NCI-H146 (cell line): ENCODE measurements at places on chromosomes 3 and 15.

GRCh38 chr3:67349551-67350174 is 304.7 kb downstream of the SUCLG2 start:
- DNase-seq: no peak

- peak; percentile 62 for DNase-seq
These were observed 486 bp downstream of the LSG1 start for GRCh38 chr3:194671511-194671899.

DNA sequence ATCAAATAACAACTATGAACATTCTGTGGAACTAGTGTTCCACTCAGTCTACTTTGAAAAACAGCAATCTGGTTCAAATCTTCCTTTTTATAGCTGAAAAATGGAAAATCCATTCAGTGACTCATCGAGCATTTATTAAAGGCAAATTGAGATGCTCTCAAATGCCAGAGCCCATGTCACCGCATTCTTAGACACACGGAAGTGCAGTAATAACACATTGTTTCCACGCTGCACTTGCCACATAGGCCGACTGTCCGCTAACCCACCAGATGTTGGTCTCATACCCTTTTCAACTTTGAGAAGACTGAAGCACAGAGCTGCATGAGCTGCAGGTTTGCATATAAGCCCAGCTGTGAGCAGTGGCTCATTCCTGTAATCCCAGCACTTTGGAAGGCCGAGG is 95.9 kb downstream of the TMEM266 start:
- DNase-seq: no peak

- no peak for DNase-seq
These were observed 235.3 kb upstream of the SETMAR start for GRCh38 chr3:4067893-4068292.

DNA sequence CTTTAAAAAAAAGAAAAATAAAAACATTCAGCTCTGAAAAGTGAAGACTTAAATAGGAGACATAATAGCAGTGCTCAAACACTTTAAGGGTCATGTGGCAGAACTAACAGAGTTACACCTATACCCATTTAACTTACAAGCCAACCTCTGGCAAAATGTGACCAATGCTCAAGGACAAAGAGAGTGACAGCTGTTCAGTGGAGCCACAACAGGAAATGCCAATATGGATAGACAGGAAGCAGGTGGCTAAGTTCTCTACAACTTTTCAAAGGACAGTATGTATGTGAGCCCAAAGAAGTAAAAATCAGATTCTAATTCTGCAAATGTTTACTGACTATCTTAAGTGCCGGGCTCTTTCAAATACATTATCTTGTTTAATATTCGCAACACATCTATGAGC is 3.4 kb downstream of the TMCC1 start:
- no peak for DNase-seq

- peak; percentile 60 for DNase-seq
These were observed 40.7 kb downstream of the LDHAL6B start for GRCh38 chr15:59247364-59247763.

- DNase-seq: no peak
These were observed 84.4 kb upstream of the C2CD4B start for GRCh38 chr15:62249501-62249900.

DNA sequence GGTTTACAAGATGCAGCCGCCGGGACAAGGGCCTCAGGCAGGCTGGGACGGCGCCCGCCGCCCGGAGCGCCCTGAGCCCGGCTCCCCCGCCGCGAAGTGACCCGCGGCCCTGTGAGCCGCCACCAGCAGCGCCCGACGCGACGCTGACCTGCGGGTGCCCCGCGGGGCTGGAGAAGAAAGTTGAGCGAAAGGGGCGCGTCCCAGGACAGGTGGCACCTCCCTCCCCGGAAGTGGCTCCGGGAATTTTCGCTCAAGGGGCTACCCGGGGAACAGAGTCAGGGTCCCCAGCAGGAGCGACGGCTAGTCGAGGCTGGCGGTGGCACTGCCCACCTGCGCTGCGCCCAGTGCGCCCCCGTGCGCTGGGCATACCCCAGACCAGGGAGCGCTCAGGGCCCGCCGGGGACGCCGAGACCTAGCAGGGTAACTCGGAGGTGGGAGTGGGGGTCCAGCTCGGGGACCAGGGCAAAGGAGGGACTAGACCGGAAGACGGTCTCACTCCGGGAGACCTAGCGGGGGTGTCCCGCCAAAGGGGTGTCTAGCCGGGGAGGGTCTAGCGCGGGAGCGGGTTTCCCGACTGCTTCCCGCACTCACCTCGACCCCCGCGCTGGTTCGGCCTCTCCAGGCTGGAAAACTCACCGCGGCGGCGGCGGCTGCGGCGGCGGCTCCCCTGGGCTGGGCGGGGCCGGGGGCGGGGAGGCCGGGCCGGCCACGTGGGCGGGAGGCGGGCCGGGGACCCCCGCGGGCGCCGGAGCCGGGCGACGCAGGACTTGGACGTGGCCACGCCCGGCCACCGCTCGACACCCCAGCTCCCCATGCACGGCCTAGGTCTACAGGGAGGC is 18.4 kb downstream of the SPATA12 start:
- peak; percentile 69 for DNase-seq

- DNase-seq: no peak
These were observed 3.8 kb upstream of the LOXL1 start for GRCh38 chr15:73922186-73923151.

GRCh38 chr15:40826423-40827075 is 2.0 kb downstream of the PPP1R14D start:
- no peak for DNase-seq

DNA sequence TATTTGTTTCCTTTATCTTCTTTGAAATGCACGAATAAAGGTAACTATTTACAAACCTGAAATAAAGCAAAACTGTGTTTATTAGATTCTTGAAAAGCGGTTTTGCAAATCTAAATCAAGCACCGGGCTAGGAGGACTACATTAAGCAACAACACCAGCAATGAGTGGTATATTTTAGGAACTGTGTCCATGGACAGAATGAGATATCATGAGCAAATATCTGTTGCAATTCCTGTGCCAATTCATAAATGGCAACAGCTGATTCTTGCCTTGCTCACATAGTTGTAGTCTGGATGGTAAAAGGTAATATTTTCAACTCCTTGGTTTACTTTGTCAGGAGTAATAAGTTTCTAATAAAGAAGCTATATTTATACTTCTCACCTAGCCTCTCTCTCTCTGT is 403.3 kb downstream of the LPP start:
- DNase-seq: no peak

GRCh38 chr3:68271145-68271544 is 616.7 kb upstream of the SUCLG2 start:
- DNase-seq: no peak

DNA sequence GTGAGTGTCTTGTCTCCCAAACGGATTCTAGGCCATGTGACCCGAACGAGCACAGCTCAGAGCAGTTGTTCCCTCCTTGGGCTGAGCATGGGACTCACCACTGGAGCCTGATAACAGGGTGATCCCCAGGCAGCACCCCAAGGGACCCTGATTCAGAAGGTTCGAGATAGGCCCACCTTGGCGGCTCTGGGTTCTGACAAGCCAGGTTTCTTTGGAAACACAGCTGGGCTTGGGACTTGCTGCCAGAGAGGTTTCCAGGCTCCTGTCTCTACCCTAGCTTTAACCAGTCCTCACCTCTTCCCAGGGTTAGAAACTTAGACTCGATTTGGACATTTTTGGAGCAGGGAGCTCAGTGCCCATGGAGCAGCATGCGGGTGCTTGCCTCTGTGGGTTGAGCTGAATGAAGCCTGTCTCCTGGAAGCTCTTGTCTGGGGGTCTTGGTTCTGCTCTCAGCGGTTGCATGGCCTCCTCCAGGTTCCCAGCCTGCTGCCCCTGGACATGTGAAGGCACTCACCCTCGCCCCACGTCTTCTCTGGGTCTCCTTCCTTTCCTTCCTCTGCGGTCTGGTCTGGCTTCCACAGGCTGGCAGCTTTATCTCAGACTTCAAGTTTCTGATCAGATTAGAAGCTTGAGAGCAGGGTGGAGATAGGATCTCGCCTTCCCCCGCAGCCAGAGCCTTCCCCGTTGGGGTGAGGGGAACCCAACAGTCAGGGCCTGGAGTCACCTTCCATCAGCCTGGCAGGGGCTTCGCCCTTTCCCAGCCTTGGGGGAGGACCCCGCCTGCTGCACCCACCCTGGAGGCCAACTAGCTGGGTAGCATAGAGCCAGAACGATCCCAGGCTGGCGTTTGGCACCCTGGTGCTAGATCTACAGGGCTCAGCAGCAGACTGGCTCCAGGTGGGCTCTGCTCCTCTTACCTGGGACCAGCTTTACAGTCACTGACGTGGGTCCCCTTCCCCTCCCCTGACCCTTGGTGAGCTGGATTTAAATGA is 21.0 kb downstream of the PAQR5 start:
- DNase-seq: no peak

GRCh38 chr3:72973031-72973723 is 23.4 kb upstream of the PPP4R2 start:
- no peak for DNase-seq

DNA sequence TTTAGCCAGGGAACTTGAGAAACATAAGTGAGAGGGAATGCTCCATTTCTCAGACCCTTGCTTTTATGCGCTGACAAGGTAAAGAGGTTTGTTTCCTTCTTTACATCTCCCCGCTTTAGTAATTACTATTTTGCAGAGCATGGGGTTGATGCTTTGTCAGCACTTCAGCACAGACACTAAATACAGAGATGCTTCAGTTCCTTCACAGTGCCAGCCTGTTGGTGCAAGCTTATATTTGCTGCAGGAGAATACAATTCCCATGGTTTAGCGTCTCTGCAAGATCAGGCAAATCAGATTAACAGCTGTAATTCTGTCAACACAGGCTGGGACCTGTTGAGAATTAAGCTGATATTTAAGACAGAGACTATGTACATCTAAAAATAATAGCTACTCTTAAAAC is 2.9 kb downstream of the FMN1 start:
- DNase-seq: no peak

GRCh38 chr15:61907753-61908086 is 152.5 kb downstream of the VPS13C start:
- no peak for DNase-seq

- DNase-seq: no peak
These were observed 17.2 kb upstream of the PLOD2 start for GRCh38 chr3:146178006-146178689.

GRCh38 chr3:101513419-101513986 is 491 bp upstream of the SENP7 start:
- no peak for DNase-seq

DNA sequence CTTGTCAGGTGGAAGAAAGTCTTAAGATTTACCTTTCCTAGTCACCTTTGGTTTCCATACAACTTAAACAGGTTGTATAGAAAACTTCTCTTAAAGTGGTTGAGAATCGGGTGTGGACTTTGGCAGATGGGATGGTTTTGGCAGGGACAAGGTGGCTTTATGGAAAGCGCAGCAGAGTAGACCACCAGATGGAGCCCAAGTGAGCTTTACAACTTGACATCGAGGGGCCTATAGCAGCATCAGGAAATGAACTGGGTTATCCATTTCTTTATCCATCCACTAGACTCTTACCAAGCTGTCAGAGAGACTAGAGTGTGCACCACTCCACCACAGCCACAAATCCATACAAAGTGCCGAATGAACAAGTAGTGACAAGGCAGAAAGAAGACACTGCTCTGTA is 85.3 kb upstream of the MBNL1 start:
- DNase-seq: peak; percentile 58

DNA sequence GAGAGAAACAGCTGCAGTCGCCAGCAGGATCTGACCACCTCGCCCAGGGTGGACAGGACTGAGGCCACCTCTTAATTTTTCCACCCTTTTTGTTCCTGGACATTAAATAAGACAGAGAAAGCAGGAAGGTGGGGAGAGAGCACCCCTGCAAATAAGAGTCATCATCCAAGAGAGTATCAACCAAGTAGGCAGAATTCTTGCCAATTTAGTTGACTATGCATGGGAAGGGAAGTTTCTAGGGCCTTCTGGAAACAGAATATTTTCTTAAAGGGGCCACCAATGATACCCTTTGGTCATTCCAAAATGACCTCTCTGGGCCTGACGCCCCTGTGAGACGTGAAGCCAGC is 136.2 kb downstream of the TJP1 start:
- no peak for DNase-seq

GRCh38 chr15:90262426-90262825 is 3.0 kb upstream of the NGRN start:
- no peak for DNase-seq

- no peak for DNase-seq
These were observed 629.7 kb downstream of the NTRK3 start for GRCh38 chr15:87626860-87627259.

DNA sequence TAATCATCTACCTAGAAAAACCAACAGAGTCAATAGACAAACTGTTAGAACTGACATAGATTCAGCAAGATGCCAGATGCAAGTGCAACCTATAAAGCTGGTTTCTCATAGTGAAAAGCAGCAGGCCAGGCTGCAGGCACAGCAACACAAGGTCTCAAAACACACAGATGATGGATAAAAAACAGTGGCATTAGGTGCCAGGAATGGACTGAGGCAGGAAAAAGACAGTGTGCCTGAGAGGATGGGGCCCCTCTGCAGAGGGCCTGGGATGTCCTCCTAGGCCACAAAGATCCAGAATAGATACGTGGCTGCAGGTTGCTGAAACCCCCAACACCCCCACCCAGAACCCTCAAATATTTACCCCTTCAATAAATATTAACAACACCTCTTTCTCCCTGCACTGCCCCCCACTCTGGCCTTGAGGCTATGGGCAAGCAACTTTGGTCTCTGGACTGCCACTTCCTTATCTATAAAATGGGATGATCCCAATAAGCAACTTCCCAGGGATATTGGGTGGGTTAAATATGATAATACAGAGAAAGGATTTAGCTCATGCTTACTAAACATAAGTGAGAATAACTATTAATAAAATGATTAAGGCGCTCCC is 35.2 kb upstream of the FGD5 start:
- DNase-seq: no peak

- no peak for DNase-seq
These were observed 340.2 kb upstream of the CBLB start for GRCh38 chr3:106208967-106209366.

- DNase-seq: no peak
These were observed 22.5 kb upstream of the TSC22D2 start for GRCh38 chr3:150385296-150386242.

DNA sequence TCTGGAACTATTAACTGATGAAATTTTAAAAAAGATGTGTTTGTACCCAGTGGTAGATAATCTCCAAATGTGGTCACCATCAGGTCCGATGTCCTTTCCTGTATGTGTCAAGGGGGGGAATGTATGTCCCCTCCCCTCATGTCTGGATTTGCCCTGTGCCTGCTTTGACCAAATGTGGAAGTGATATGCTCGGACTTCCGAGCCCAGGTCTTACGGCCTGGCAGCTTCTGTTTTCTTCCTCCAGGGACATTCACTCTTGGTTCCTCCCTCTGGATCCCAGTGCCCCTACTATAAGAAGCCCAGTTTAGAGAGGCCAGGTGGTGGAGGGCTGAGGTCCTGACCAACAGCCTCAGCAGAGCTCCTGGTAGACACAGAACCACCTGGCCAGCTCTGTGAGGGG is 75.5 kb downstream of the CCR1 start:
- no peak for DNase-seq

DNA sequence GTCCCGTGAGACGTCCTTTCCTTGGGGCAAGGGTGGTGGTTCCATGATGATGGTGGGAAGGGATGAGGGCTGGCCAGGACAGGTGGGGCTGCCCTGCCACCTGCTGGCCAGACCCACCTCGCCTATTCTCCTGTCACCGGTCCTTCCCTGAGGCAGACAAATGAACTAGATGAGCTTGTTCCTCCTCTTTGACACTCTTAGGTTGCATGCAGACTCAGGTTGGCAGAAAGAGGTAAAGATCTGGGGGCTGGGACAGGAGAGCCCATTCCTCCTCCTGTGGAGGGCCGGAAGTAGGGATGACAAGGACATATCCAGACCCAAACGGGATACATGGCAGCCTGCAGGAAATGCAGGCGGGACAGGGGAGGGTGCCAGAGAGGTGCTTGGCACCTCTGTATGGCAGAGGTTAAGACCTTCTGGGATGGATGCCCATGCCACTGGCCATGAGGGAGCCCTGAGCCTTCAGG is 38.6 kb downstream of the ACSBG1 start:
- DNase-seq: peak; percentile 32
